ENCODE measurements at places on chromosomes 12 and 14.

GRCh38 chr12:4552191-4552590 is 9.8 kb upstream of the DYRK4 start:
- no peak for DNase-seq

- no peak for DNase-seq
Observed at GRCh38 chr14:54650959-54651351, 84.0 kb downstream of the SAMD4A start.

DNA sequence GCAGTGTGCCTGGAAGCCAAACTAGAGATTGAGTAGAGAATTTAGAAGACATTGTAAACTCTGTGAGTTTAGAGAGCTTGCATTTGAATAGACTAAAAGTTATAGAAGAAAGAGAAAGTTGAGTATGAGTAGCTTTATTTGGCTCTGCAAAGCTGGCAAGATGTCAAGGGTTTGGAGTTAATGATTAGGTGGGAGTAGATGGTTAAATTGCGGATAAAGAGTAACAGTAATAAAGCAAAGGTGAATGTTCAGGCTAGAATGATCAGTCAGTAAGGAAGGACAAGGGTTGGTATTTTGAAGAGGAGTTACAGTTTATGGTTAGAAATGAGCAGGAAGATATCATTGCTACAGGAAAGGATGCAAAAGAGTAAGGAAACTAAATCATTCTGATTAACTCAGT is 5.2 kb downstream of the PPM1A start:
- DNase-seq = no peak

- DNase-seq = no peak
Observed at GRCh38 chr14:81408595-81408994, 8.5 kb upstream of the STON2 start.

DNA sequence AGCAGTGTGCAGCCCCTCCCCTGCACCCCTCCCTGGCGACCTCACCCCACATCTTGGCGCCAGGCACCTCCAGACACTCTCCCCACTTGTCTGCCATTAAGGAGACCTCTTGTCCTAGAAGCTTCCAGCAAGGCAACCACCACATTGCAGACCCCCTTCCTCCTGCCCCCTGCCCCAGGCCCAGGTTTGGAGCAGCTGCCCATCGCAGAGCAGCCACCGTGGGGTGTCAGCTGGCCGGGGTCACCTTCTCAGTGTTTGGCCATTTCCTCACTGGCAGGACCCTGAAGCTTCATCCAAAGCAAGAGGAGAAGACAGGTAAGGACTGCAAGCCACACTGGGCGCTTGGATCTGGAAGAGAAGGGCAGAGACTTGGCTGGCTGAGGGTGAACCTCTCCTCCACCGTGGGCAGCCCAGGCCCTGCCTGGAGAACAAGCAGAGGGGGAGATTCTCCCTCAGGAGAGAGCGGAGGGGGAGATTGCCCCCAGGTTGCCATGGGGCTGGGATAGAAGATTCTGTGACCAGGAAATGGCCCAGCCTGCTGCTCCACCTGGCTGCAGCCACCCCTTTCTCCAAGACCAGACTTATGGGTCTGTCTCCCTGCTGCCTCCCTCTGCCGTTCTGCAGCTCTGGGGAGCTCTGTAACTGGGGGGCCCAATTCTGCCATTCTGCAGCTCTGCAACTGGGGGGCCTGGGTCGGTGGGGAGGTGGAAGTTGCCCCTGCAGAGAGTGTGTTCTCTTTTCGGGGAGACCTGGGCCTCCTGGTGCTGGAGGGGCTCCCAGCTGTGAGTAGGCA is 72.9 kb upstream of the C14orf180 start:
- no peak for DNase-seq

- no peak for DNase-seq
Observed at GRCh38 chr14:92984896-92985295, 61.9 kb downstream of the CHGA start.

DNA sequence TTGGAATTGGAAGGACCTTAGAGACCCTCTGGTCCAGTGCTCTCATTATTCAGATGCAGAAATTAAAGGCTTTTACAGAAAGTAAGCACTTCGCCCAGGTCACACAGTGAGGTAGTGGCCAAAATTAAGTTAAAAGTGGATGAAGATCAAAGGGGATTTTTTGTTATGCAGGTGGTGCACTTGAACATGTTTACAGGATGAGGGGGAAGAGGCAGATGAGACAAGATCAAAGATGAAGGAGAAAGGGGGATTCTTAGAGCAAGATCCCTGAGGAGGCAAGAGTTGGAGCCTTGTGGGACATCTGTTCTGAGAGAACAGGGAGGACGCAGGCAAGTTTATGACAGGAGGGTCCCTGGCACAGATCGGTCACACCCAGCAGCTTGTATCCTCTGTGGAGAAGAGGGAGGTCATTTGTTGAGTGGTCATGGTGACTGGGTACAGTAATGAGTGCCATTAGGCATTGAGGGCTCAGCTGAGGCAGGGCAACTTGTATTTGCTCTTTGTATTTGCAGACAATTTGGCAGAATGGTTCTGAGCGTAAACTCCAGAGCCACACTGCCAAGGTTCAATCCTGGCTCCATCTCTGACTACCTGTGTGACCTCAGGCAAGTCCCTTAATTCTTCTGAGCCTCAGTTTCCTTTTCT is 84.0 kb downstream of the BORCS5 start:
- DNase-seq = no peak

GRCh38 chr12:126734710-126735109 is 1532.3 kb upstream of the TMEM132C start:
- DNase-seq = no peak

Measured in vagina (tissue), 2 donors.